Adrenal gland (tissue), 19 donors: ENCODE measurements at places on chromosomes 12 and 14.

DNA sequence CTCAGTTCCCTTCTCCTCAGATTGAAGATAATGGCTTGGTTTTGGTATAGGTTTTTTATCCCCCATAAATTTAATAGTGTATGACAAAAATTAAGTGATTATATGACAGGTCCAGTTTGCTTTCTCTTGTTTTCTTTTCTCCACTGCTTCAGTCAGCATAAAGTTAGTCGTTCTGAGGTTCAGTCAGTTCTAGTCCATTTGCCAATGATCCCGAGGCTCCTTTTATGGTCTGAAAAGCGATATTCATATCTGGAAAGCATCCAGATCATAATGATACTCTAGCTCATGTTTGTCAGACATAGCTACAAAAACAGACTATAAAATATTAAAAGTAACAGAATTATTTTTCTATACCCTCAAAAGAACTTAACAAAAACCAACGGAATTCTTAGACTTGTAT lies 67.1 kb upstream of the SLC38A4 start:
- DNase-seq, result no peak

DNA sequence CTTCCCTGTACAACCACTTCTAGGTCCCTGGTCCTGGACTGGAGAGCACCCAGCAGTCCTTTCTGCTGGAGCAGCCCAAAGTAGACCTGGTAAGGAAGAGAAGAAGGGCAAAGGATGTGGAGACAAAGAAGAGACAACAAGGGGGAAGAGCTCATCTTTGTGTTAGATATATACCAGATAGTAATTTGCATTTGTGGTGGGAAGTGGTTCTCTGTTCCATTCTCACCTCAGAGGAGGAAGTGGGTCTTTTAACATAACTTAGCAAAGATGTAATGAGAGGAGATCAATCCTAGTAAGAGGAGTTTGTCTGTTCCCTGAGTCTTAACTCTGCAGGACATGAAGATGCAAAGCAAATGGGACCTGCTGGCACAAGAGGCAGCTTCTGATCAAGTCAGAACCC lies 8.0 kb downstream of the CCDC198 start:
- no peak for DNase-seq

DNA sequence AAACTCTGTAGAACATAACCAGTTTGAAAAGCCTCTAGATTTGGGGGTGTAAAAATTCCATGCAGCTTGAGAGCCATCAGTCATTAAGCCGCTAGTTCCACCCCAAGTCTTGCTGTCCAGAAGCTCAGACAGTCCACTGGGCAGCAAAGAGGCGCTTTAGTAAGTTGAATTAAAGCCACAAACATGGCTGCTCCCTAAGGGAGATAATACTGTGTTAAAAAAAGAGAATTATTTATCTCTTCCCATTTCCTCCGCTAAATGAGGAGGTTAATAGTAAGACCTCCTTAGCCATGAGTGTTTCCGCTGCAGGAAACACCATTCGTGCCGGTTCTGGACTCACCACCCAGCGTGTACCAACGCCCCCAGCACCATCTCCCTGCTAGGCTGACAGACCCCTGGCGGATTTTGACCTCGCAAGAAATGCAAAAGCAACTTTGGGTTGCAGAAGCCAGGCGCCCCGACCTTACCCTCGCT lies 536 bp downstream of the TM7SF3 start:
- peak; percentile 32 for DNase-seq

- DNase-seq, result no peak
Measured at GRCh38 chr12:66152732-66153131, 17.1 kb downstream of the TMBIM4 start.

DNA sequence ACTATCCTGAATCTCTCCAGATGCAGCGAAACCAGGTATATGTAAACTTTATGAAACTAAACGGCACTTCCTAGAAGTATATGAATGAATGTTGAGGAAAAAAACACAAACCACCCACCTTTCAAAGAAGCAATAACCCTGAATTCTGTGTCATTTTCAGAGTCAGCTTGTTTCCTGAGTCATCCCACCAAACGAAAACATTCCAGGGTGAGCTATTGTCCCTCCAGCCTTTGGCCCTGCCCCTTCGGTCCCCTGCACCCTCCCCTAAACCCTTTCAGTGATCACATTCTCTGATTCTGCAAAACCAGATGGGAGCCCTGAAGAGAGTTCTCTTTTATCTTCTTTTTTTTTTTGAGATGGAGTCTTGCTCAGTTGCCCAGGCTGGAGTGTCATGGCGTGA lies 202.6 kb upstream of the ALG10B start:
- DNase-seq, result no peak

GRCh38 chr14:61126603-61127498 lies 145.8 kb downstream of the SLC38A6 start:
- DNase-seq, result no peak

DNA sequence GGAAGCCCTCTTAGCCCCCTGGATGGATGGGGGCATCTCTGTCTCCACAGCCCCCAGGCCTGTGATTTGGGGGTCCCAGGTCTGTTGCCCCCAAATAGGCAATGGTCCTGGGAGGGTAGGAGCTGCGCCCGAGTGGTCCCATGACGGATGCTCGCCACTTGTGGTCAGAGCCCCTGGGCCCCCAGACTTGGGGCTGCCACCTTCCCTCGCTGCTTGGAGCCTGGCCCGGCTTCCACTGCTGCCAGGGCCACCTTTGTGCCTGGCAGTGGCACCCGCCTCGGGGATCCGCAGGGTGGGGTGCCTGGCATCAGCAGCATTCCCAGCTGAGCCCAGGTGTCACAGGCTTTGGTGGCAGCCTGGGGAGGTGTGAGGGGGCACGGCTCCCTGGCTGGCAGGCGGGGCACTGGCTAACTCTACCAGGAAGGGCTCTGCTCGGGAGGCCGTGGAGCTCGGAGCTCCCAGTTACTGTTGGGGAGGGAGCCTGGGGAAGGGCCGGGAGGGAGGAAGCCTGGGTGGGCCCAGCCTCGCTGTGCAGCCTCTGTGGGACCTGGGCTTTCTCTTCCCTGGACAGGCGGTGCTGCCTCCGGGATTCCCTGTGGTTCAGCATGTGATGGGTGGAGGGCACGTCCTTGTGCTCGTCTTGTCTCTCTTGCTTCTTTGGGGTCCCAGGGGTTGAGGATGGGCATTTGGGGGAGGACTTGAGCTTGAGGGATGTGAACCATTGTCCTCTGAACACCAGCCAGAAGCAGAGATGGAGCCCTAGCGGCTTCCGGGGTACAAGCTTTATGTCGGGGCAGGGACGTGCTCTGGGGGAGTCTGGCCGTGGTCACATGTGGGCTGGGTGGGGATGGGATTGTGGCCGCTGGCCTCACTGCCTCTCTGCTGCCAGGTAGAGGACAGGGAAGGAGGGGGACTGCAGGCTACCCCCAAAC lies 5.4 kb downstream of the KIF26A start:
- peak; percentile 11 for DNase-seq

GRCh38 chr14:20416223-20416622 lies 2.9 kb upstream of the TEP1 start:
- DNase-seq, result no peak

GRCh38 chr14:23646648-23647549 lies 10.7 kb downstream of the DHRS2 start:
- no peak for DNase-seq

GRCh38 chr14:104551851-104552737 lies 27.5 kb upstream of the C14orf180 start:
- no peak for DNase-seq

- DNase-seq, result peak; percentile 40
Measured at GRCh38 chr12:132954471-132955048, 1.5 kb downstream of the ZNF605 start.

GRCh38 chr12:22230280-22230794 lies 104.2 kb downstream of the ST8SIA1 start:
- DNase-seq, result no peak

DNA sequence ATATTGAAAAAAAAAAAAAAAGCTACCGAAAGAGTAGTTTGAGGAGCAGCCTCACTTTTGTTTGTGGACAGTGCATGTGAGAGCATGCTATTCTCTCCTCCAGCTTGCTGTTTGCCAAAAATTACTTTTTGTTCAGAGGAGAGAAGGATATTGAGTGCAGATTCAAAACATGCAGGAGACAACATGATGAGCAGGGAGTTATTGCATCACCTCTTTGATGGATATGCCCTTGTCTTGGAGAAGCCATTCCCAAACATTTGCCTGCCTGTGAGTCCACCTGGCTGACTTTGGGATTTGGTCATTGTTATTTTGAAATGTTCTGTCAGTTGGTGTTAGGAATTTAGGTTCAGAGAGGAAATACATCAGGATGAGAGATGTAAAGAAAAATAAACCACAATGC lies 2.4 kb downstream of the C12orf75 start:
- no peak for DNase-seq

GRCh38 chr12:89789862-89790261 lies 81.2 kb upstream of the ATP2B1 start:
- DNase-seq, result no peak

DNA sequence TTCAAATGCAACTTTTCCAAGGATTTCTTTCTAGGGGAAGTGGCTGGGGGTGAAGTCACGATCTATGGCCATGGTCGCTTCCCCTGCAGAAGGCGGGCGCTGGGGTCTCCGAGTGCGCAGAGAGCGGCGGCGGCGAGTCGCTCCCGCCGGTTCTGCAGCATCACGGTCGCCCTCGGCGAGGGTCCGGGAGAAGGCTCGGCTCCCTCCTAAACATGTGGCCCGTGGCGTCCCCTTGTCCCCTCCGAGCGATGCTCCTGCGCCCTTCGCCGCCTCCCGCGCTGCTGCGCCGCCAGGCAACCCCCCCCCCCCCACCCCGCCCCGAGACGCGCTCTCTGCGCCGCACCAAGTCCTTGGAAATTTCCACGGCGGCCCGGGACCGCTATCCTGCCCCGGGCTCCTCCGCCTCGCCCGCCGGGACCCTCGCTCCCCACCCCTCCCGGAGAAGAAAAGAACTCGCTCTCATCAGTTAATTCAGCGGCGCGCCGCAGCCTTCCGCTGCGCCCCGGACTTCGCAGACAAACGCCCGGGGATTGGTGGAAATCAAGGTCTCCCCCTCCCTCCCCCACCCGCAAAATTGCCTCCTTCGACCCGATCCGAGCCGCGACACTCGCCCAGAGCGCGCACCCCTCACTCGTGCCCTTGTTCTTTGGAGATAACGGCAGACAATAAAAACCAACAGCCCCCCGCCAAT lies at the start of gene ST8SIA1:
Gene ST8SIA1 (minus strand): TSS at position 298 of the 691 bp plus-strand sequence. CDS start 475 bp downstream, outside the sequence.
- peak; percentile 49 for DNase-seq

DNA sequence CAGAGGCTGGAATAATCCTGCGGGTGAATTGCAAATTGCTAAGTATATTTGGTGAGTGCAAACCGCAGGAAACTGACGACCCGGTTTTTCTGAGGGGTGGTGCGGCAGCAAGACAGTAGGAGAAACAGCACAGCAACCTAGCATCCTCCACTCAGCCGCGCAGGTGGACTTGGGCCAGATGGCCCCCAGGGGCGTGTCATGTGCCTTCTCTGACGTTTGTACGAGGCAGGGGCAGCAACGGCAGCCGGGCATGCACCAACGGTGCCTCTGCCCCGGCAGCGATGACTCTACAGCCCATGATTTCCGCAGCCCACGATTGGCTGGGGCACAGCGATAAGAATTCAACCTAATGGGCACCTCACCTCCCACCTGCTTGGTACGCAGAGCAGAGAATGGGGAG lies 11.1 kb upstream of the CLEC2A start:
- DNase-seq, result no peak

DNA sequence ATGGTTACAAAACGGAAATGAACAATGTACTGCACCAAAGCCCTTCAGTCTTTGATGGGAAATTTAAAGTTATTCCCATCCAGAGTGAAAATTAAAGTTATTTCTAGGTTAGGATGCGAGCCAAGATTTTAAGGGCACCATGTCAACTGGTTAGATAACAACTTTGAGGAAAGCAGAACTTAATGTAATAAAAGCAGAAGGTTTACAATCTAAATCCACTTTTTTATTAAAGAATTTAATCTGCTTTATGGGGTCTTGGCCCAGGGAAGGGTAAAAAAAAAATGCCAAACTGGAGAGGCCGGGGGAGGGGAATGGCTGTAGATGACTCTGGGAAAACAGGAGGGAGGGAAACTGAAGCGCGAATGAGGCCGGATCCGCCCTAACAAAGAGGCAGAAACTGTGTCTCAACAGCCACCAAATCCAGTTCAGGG lies 108.2 kb upstream of the ATF7IP start:
- DNase-seq, result no peak

- DNase-seq, result no peak
Measured at GRCh38 chr14:68369281-68370056, 423.4 kb downstream of the ZFP36L1 start.

- peak; percentile 11 for DNase-seq
Measured at GRCh38 chr12:131076791-131077747, 123.4 kb downstream of the ADGRD1 start.

GRCh38 chr12:100225491-100225890 lies 24.9 kb downstream of the ACTR6 start:
- DNase-seq, result no peak

DNA sequence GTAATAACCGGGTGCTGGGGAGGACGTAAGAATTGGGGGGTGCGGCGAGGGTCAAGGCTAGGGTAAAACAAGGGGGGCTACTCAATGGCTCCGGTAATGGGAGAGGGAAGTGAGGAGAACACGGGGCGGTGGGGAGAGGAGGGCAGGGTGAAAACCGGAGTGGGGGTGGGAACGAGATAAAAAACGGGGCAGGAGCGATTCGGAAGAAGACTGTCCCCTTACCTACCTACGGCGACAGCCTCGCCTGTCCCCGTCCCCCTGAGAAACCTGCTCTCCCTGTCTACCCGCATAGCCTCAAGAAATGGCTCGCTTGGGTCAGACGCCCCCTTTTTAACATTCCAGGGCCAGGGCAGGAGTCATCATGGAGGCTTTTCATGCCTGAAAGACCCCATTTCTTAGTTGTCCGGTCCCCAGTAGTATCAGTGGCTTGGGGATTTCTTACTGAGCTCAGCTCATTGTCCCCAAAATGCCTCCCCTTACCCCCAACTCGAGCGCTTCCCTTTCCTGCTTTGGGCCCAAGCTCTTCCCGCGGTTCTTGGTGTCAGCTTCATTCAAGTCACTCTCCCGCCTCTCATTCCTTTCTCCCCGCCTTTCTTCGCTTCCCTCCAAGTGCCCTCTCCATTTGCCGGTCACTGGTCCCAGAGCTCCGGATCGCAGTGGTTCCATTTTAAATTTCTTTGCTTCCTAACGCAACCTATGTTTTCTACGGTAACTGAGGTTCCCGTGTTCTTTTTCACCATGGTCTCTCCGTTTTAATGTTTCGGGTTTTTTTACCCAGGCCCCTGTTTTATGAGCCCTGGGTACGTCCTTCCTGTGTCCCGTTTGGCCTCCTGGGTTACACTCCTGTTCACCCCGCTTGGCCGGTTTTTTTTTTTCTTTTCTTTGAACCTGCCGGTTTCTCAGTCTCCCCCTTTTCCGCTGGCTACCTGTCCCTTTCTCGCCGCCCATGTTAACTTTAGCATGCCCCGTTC lies 1.2 kb upstream of the WSB2 start:
- peak; percentile 78 for DNase-seq

GRCh38 chr14:92252323-92252722 lies 70.6 kb upstream of the SLC24A4 start:
- no peak for DNase-seq

GRCh38 chr14:74620497-74620921 lies 8.5 kb upstream of the LTBP2 start:
- DNase-seq, result no peak

DNA sequence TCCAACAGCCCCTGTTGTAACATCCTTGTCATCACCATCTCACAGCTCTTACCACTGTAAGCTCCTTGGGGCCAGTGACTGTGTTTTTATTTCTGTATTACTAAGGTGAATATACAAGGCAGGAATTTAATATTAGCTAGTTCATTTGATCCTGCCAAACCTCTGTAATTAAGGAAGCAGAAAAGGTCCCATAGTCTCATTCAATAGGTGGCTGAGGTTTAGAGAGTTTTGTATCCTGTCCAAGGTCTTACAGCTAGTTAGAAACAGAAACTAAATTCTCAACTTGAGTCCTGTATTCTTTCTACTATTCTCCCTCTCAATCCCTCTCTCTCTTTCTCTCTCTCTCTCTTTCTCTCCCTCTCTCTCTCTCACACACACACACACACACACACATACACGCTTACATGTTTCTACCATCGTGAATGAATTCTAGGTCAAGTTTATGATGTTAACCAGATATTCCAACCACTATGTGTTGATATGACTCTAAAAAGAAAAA lies 543 bp upstream of the GLIPR1 start:
- DNase-seq, result no peak
